ENCODE measurements at places on chromosomes 4 and X.

DNA sequence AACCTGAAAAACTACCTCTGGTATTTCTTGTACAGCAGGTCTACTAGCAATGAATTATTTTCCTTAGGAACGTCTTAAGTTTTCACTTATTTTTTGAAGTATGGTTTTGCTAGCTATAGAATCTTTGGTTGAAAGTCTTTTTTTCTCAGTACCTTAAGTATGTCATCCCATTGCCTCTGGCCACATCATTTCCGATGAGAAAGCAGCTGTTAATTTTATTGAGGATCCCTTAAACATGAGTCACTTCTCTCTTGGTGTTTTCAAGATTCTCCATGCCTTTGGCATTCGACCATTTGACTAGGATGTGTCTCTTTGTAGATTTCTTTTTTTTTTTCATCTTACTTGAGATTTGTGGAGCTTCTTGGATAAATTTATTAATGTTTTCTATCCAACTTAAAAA, 803.8 kb upstream of the AMOT start:
- no peak for DNase-seq

- no peak for DNase-seq
These were observed 523.1 kb downstream of the INPP4B start for GRCh38 chr4:142322996-142323395.

GRCh38 chr4:122703868-122704267, 28.6 kb upstream of the BBS12 start:
- DNase-seq, result no peak

- DNase-seq, result no peak
These were observed 182.9 kb downstream of the MAML3 start for GRCh38 chr4:139971111-139971510.

DNA sequence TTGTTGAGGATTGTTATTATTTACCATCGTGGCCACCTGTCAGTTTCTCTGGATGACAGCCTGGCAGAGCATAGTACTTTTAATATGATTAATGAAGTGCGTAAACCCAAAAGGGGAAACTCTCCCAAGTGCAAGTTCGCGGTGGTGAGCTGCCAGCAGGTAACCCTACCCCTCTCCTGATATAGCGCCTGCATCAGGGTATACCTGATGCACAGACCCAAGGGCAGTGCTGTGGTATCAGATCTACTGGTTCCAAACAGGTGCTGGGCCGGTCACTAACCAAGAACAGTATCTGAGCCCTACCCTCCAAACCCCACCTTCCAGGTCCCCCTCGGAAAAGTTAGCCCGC, 1.6 kb downstream of the RNF150 start:
- no peak for DNase-seq

DNA sequence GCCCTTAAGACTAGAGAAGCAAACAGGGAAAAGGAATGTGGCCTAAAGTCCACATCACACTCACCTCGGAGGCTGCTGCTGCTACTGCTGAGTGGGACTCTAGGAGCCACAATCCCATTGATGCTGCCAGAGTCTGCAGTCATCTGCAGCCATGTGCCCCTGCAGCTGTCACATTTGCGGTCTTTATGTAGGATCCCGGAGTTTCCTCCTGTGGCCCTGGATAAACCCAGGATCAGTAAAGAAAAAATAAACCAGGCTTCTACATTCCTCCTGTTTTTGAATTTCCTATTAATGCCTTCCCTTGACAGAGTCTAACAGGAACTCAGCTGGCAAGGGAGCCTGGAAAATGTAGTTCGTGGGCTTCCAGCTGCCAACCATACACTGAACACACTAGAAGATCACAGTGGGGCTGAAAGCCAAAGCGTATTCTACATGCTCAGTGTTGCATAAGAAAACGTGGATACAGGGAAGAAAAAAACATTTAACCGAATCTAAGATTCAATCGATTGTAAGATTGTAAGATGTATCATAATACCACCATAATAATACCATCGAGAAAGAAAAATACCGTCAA, 10.3 kb upstream of the PHEX start:
- DNase-seq, result no peak

GRCh38 chrX:19879181-19879580, 8.2 kb downstream of the SH3KBP1 start:
- DNase-seq, result no peak

- DNase-seq, result no peak
These were observed 104.7 kb upstream of the KLHL13 start for GRCh38 chrX:118221270-118221669.

All from stimulated activated CD4-positive, alpha-beta T cell treated with anti-CD3 and anti-CD28 coated beads, TNF-alpha, amount 100 ng/mL, for 24 hours (primary cell).